ENCODE measurements at places on chromosomes 7 and 10.

DNA sequence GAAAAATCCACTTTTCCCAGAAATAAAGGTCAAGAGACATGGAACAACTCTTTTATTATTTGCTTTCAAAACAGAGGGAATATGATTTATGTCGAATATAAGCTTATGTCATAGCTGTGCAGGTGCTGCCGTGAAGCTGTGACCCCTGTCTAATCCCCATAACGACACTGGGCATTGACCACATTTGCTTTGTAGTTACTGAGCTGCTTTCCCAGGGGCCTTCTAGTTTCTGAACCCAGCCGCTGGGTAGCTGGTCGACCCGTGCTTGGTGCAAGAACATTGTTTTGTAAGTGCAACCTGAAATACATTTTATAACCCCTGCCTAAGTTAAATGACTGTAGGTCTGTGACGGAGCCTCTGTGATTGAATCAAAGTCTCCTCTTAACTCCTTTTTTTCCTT lies 144.9 kb upstream of the HDAC9 start:
- no peak for DNase-seq

GRCh38 chr10:494149-494542 lies 195.3 kb downstream of the DIP2C start:
- DNase-seq: no peak

GRCh38 chr10:22682237-22683139 lies 31.9 kb downstream of the PIP4K2A start:
- DNase-seq: peak; percentile 67

- no peak for DNase-seq
These were observed 241.3 kb upstream of the MYO3A start for GRCh38 chr10:25692761-25693160.

- DNase-seq: no peak
These were observed 73.2 kb downstream of the AASS start for GRCh38 chr7:122070834-122071233.

DNA sequence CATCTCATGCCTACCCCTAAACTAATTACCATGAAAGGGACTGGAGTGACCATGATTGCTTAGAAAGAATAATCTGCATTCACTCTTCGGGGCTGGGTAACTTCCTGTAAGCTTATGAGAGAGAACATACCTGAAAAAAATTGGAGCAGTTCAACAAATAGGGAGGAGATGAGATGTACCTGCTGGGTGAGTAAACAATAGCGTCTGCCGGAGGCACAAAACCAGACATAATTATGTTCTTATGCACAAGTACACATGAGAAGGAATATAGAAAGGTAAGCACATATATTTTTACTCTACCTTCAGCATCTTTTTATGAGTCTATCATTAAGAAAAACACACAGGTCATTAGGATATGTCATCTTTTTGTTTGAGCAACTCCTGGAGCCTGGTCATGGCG lies 224.6 kb upstream of the FERD3L start:
- peak; percentile 6 for DNase-seq

DNA sequence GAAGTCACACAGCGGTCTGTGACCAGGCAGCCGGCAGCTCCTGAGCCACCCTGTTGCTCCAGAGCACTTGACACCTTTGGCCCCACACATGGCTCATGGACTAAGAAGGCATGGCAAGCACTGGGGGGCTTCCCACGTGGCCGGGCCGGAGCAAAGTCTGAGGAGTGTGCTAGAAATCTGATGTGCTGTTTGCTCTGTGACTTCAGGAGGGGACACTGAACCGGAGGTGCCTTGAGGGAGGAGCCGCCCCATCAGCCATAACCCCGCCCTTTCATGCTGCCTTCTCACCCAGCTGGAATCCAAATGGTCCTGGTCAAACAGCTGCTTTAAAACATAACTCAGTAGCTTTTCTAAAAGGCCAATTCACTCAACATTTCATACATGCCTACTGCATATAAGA lies 33.5 kb downstream of the PROSER2 start:
- DNase-seq: no peak

GRCh38 chr7:2631946-2632732 lies at the start of gene TTYH3:
TSS of gene TTYH3 (plus strand) at chr7:2631986. CDS start at chr7:2632156, 170 bp downstream.
- DNase-seq: no peak

DNA sequence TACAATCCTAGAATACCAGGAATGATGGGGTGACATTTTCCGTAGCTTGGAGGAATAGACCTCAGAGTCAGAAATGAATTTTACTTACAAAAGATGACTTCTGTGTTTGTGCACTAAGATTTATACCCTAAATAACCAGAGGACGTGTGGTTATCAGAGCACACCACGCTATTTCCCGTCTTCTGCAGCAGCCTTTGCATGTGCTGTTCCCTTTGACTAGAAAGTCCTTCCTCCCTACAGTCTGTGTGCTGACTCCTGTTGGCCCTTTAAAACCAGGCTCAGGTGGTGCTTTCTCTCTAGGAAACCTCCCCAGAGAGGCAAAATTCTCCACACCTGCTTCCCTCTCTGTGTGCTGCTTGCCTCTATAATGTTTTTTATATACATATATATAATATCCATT lies 73.3 kb upstream of the SMNDC1 start:
- DNase-seq: no peak

DNA sequence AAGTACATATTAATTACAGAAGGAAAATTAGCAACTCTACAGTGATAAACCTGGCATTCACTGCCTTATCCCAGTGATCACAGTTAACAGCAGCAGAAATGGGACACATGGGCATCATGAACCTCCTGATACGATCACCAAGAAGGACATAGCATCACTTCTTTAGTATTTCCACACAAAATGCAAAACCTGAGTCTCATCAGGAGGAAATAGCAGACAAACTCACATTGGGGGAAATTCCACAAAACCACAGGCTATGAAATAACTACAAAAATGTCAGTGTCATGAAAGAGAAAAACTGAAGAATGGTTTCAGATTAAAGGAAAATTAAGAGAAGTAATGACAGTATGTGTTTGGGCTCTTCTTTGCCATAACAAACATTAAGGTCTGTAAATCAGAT lies 12.0 kb upstream of the PURB start:
- no peak for DNase-seq

DNA sequence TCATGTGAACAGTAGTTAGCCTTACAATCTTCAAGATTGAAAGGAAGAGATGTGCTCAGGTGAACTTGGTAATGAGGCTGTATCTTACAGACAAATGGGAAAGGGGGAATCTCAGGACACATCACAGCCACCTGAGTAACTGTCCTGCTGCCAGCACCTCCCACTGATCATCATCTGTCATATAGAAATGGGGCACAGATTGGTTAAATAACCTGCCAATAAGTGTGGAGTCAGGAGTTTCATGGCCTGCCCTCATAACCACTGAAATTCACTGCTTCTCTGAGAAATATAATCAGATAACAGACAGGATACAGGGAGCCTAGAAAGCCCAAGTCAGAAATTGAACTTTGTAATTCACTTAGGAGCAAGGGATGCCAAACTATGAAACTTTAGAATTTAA lies 64.9 kb upstream of the TAS2R16 start:
- no peak for DNase-seq

GRCh38 chr7:29457141-29457561 lies 106.5 kb upstream of the PRR15 start:
- DNase-seq: no peak

DNA sequence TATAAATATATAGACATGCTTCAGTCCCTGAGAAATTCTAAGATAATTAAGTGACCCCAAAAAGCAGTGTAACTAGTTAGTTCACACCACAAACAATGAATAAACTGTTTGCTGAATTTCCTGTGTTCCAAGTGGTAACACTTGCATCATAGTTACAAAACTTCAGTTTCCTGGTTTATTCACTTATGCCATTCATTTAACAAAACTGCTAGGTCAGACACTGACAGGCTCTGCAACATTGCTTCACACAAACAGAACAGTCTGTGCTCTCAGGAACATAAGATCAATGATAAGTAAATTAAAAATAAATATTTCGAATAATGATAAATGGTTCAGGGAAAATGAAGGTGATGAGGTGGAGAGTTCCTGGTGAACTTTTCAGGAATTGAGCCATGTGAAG lies 133.3 kb upstream of the NAMPT start:
- peak; percentile 88 for DNase-seq

GRCh38 chr10:32985341-32985764 lies 27.3 kb upstream of the ITGB1 start:
- DNase-seq: no peak
